ENCODE measurements at places on chromosomes 11 and 22.

DNA sequence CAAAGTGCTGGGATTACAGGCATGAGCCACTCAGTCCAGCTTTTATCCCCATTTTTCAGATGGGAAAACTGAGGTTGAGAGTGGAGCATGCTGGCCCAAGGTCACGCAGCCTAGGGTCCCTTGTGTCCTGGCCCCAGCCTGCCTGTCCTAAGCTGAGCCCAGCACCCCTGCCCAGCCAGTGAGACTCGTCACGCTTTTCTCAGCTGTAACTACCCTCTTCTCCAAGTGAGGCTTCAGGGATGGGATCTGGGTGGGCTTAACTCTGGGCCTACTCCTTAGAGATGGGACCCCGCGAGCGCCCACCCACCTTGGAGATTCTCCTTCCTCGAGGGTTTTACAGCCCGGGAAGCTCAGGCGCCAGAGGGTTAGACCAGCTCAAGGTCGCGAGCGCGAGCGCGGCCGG, 390 bp upstream of the TMEM151A start:
- no peak for DNase-seq

GRCh38 chr11:36487619-36488018, 22.5 kb downstream of the TRAF6 start:
- DNase-seq = no peak

DNA sequence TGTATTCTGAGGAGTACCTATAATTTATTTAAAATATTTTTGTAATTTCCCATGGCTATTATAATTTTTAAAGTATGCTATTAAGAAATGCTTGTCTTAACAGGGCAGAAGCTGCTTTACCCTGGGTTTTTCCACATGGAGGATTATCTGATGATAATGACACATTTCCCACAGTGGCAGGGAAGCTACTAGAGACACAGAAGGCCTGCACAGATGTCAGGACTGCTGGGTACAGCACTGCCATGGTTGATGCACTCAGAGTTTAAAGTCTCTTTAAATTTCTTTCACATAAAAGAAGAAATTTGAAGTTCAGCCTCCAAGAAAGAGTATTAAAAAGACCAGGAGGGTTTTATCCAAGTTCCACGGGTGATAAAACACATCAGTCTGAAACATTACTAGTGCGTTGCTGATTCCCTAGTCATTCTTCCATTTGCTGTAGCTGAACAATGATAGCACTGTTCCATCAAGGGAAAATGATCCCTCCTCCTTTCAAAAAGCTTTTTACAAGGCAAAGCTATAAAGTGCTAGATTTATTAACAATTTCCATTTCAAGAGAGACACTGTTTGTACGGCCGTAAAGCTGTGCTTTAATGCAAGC, 363.0 kb downstream of the CNTN5 start:
- no peak for DNase-seq

GRCh38 chr11:533586-534395, 1.6 kb downstream of the HRAS start:
- no peak for DNase-seq

DNA sequence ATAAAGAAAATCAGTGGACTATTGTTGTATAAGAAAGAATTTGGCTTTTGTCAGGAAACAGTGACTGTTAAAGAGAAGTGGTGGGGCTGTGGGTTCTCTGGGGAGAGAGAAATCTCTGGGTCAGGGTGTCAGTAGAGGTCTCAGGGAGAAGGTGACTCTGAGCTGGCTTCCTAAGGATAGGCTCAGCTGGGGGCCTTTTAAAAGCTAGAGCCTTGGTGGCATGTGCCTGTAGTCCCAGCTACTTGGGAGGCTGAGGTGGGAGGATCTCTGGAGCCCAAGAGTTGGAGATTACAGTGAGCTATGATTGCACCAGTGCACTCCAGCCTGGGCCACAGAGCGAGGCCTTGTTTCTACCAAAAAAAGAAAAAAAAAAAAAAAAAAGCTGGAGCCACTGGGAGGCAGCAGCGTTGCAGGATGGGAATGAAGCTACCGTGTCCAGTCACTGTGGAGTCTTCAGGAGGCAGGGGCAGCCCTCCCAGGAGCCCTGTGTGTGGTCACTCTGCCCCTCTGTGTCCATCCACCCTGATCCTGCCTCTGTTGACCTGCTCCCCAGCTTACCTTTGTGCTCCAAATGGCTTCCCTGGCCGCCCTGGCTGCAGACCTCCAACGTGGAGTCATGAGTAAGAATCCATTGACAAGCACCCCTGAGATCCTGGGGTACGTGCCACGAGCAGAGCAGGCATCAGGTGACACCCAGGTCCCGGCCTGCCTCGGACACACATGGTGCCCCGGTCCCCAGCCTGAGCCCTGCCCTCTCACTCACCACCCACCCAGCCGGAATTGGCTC, 5.4 kb upstream of the MIF start:
- DNase-seq = peak; percentile 58

DNA sequence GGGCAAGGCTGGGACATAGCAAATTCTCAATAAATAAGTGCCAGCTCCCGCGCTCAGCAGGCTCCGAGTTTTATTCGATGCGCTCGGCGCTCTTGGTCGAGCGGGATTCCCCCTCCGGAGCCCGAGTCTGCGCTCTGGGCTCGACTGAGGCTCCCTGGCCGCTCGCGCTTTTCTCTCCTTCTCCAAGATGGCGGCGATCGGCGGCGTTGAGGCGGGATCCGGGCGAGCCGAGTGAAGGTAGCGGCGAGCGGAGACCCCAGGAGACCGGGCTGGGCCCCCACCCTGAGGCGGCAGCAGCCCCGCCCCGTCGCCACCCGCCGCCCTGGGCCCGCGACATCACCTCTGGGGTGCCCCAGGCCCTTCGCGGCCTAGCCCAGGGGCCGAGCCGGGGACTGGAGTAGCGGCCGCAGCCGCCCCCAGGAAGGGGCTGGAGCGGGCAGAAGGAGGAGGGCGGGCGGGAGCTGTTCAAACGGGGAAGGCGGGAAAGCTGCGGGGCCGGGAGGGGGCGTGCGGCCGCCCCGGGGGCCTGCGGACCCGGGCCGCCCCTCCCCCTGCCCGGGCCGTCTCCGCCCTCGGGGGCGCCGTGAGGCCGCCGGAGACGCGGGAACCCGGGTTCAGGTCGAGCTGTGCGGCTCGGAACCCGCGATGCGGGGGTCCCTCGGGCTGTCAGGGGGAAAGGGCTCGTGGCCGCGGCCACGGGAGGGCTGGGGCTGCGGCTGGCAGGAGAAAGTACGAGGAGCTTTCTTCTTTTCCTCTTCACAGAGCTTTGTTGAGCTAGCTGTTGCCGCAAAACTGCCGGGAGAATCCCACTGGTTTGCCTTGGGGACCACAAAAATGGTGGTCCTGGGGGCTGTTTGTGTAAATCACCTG, at the start of gene HMGXB4:
Gene HMGXB4 (plus strand): TSS at position 173 of the 870 bp plus-strand sequence. CDS start 4,898 bp downstream, outside the sequence.
- peak; percentile 89 for DNase-seq

- DNase-seq = no peak
These were observed 514.7 kb upstream of the CHORDC1 start for GRCh38 chr11:90737444-90738050.

DNA sequence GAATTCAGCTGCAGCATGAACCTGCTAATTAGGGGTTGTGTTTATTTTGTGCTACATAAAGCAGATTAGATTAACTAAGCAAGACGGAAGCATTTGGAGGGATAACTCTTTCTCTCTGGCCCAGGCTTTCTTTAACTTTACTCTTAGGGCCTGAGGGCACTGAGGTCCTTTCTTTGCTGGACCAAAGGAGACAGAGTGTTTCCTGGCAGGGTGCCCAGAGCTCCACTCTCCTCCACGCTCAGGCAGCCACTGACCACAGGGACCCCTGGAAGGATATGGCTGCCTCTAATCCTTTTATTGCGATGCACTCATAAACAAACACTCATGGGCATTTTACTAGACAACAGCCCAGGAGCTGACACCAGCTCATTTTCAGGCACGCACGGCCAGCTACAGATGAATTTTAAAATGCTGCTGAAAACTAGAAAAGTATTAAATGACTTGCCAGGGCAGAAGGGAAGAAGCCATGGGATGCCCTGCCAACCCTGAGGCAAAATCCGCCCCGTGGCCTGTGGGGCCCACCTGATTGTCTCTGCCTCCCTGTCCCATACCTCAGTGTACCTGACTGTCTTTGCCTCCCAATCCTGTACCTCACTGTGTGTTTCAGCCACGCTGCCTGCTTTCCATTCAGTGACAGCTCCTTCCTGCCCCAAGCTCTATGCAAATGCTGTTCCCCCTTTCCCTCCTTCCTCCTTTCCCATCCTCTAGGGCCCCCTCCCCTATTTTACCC, 192.6 kb upstream of the NAV2 start:
- DNase-seq = no peak

DNA sequence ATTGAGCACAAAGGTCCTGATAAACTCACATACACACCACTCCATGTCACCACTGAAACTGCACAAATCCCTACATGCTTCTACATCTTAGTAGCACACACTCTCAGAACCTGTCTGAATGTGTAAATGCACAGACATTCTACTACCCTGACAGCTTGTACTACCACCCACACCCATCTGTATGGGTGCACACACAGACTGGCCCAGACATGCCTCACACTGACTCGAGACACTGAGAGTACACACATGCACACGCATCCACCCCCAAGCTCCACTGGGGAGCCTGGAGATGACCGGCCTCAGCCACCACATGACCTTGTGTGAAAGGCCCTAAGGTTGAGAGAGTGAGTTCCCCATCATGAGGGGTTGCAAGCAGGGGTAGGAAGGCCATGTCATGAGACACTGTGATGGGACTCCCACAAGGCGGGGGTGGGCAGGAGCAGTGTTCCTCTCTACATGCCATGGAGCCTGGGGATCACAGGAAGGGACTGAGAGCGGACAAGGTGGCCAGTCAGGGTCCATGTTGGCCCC, 28.1 kb downstream of the ARAP1 start:
- no peak for DNase-seq

DNA sequence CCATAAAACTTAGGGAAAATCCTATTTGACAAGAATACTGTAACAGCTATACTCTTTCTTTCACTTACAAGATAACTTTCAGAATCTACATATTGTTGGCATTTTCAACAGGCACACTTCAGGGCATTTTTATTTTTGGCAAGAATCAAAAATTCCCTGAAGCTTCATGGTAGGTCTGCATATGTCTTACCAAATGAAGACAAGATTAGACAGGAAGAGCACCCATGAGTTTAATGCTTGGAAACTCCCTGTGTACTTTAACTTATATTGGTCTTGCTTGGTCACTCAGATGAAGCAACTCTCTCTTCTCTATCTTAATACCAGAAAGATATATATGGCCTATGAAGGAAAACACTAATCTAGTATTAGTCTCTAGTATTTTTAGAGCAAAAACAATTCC, 137.7 kb downstream of the ATG16L2 start:
- DNase-seq = no peak

DNA sequence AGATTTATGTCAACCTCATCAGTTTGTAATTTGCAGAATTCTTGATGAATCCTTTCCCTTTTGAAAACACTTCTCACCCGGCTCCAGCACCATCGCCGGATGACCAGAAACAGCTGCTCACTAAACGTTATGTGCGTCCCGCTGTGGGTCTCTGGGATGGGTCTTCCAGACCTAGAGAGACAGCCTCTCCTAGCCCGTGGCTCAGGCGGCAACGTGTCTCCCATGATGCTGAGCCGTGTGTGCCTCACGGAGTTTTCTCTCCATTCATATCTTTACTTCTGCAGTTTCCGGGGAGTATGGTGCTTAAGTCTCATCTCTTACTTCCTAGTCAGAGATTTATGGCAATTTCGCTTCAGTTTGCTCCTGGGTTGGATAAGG, 25.0 kb upstream of the ACR start:
- no peak for DNase-seq

DNA sequence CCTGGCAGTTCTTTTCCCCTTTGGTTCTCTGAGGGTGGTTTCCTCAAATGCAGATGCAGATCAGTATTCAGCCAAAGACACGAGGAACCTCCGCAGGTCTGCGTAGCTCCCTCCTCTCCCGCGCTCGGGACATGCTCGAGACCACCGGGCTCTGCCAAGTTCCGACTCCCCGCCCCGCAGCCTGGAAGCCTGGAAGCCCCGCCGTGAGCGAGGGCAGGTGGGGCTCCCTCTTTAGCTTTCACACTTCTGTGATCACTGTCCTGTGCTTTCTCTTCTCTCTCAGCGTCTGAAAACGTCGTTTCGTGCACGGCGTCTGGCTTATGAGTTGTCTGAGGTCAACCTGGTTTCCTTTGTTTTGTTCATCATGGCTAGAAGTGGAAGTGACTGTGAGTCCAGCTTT, 26.6 kb downstream of the ZBED4 start:
- no peak for DNase-seq

DNA sequence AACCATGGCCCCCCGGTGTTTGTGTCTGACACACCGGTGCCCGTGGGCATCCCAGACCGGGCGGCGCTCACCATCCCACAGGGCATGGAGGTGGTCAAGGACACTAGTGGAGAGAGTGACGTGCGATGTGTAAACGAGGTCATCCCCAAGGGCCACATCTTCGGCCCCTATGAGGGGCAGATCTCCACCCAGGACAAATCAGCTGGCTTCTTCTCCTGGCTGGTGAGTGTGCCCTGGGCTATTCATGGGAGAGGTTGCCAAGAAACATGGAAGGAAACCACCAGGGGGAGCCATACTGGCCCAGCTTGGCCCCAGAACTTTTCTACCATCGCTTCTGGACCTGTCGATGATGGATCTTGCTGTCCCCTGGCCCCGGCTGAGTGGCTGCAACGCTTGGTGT, 36.5 kb downstream of the PRDM11 start:
- no peak for DNase-seq

DNA sequence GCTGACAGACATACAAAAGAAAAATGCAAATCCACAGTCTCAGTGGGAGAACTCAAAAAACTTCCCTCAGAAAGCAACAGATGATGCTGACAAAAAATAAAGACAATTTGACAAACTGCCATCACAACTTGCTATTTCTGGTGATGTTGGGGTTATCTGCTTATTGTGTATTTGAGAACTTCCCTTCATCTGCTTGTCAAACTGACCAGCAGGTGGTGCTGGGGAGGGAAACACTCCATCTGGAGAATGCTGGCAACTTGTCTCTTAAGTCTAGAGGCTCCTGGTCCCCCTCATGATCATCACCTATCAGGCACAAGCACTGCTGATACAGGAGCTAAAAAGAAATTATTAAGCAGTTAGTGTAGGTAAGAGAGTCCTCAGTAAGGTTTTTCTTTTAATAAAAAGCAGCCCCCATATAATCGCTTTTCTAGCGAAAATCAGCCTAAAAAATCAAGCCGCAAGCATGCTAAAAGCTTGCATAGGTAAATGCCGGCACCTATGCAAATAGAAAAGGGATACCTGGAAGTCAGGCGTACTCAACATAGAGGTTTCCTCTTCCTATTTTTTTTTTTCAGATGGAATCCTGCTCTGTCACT, 9.8 kb upstream of the FAM111B start:
- peak; percentile 31 for DNase-seq

GRCh38 chr22:44869196-44869595, 116.8 kb downstream of the ARHGAP8 start:
- no peak for DNase-seq

- DNase-seq = no peak
These were observed 14.0 kb downstream of the AP1B1 start for GRCh38 chr22:29374401-29374800.

Data from HCEC 1CT (cell line).